A549 treated with AZD2906 at 1 μM for 4 hours (cell line): ENCODE measurements at places on chromosomes 3 and 15. TPM values are rescaled to one million over a fixed set of nuclear protein-coding genes. Genes with fewer than 3 reads are reported as not detected.

Gene GOLGA8F
- 0.01 TPM in 1 of 5 replicates, not detected in the others for total RNA-seq

Gene ZNF80
- total RNA-seq, result not detected in 5 replicates

Gene SMCO1
- 0.03 TPM in 1 of 5 replicates, not detected in the others for total RNA-seq

Gene LEO1
- total RNA-seq, result 43.6 to 66.7 TPM (median 46.0 TPM) in 5 replicates

Gene DAG1
- total RNA-seq, result 47.2 to 61.1 TPM (median 56.0 TPM) in 5 replicates

Gene B4GALT4
- total RNA-seq, result 74.6 to 116 TPM (median 98.8 TPM) in 5 replicates

Gene ZBED2
- 0.14 to 0.24 TPM (median 0.18 TPM) in 5 replicates for total RNA-seq

Gene SLC38A3
- 0.03 to 0.15 TPM (median 0.13 TPM) in 4 of 5 replicates, not detected in the other for total RNA-seq

Gene ITGA11
- total RNA-seq, result 2.8 to 6.1 TPM (median 4.5 TPM) in 5 replicates

Gene FBXO40
- total RNA-seq, result not detected in 5 replicates

Gene VIPR1
- 2.0 to 2.5 TPM (median 2.1 TPM) in 5 replicates for total RNA-seq

Gene RHCG
- total RNA-seq, result 37.6 to 51.2 TPM (median 44.0 TPM) in 5 replicates

Gene IMPG2
- 0.01 to 0.02 TPM (median 0.01 TPM) in 3 of 5 replicates, not detected in the others for total RNA-seq

Gene CIP2A
- total RNA-seq, result 14.2 to 18.8 TPM (median 17.7 TPM) in 5 replicates

Gene MST1R
- total RNA-seq, result 4.5 to 6.4 TPM (median 6.1 TPM) in 5 replicates

Gene ZNF710
- total RNA-seq, result 12.1 to 19.2 TPM (median 15.7 TPM) in 5 replicates

Gene FAM98B
- 8.3 to 12.0 TPM (median 9.1 TPM) in 5 replicates for total RNA-seq

Gene TUBGCP4
- total RNA-seq, result 4.2 to 5.7 TPM (median 5.2 TPM) in 5 replicates
